ENCODE measurements at places on chromosomes 2 and 18.

DNA sequence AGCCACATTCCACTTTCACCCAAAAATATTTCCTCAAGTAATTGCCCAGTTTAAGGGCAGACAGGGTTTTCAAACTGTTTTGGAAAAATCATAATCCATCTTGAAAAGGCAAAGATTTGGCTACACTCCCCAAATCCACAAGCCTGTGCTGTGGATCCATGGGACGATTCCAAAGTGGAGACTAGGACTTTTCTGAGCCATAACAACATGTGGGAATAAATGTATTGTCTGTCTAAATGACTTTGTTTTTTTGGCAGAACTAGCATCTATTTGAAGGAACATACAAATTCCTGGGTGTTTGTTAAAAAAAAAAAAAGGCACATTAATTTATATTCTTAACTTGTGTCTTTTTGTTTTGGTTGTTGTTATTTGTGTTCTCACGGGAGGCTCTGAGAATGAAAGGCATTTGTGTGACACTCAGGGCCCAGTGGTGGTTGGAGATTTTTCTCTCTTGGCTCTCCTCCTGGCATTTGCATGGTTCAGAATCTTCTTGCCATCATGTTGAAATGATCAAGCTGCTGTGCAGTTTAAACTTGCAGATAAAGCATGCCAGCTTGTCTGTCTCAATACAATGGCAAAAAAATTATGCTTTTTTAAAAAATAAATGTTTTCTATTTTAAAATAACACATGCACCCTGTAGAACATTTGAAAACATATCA is 277.4 kb downstream of the EN1 start:
- DNase-seq, result no peak

GRCh38 chr2:82657106-82657505 is 1802.0 kb downstream of the SUCLG1 start:
- DNase-seq, result no peak

GRCh38 chr2:199392363-199392762 is 65.4 kb downstream of the SATB2 start:
- DNase-seq, result no peak

DNA sequence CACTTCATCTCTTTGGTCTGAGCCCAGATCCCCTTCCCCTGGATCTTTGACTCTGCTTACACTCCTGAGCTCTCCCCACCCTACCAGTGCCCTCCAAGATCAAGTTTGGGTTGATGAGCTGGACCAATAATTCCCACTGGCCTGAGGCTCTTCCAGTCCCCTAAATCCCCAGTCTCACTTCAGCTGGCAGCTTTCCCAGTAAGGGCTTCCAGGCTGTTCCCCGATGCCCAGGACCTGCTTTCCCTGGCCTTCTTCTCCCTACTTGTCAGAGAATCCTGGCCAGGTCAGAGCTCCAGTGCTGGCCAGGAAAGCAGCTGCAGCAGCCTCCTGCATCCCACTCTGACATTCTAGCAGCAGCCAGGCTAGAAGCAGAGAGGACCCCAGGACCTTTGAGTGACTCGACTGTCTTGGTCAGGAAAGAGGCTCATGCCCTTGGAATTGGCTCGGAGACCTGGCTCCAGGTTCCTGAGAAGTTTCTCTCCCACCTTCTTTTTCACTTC is 3.5 kb downstream of the WNT6 start:
- DNase-seq, result no peak

- no peak for DNase-seq
These were observed 566.0 kb downstream of the TMX3 start for GRCh38 chr18:68148863-68149262.

Measured in nucleus accumbens (tissue), 56 donors.